Astrocyte (in vitro differentiated cells and primary cell): ENCODE measurements at places on chromosomes 6 and 20. TPM values are rescaled to one million over a fixed set of nuclear protein-coding genes. Genes with fewer than 3 reads are reported as not detected.

Gene CGA
- total RNA-seq, result 1.5 and 2.0 TPM in 2 replicates

Gene KIF13A
- total RNA-seq, result 38.1 and 38.4 TPM in 2 replicates

Gene MAFB
- total RNA-seq, result 2.9 TPM in 2 replicates

Gene CRISP2
- total RNA-seq, result not detected in 2 replicates

Gene PRR18
- total RNA-seq, result 0.14 TPM in 1 of 2 replicates, not detected in the other

Gene LPA
- not detected in 2 replicates for total RNA-seq
